ENCODE measurements at places on chromosomes 11 and 22. TPM values are rescaled to one million over a fixed set of nuclear protein-coding genes. Genes with fewer than 3 reads are reported as not detected.

Gene CRYBB2
- total RNA-seq: not detected

Gene CRYAB
- 1.6 TPM for total RNA-seq

Gene MIOX
- total RNA-seq: not detected

Gene CTSW
- total RNA-seq: not detected

Gene OR51B5
- not detected for total RNA-seq

Gene USP2
- total RNA-seq: not detected

All from vein endothelial cell (primary cell).